ENCODE measurements at places on chromosomes 12 and 14. TPM values are rescaled to one million over a fixed set of nuclear protein-coding genes. Genes with fewer than 3 reads are reported as not detected.

- DNase-seq, result no peak
- no peaks in the 10 kb centered on the region for H3K4me1 ChIP-seq
- no peaks in the 10 kb centered on the region for H3K27me3 ChIP-seq
- H3K27ac ChIP-seq, result no peak overlapping the region
- no peak overlapping the region for H3K4me3 ChIP-seq
Observed at GRCh38 chr14:61872452-61872851, 110.2 kb downstream of the SNAPC1 start.

- DNase-seq, result peak; percentile 66
- H3K36me3 ChIP-seq, result no peaks in the 10 kb centered on the region
- peak overlapping the region; percentile 41 for H3K4me3 ChIP-seq
- H3K27ac ChIP-seq, result no peak overlapping the region
- H3K4me1 ChIP-seq, result no peaks in the 10 kb centered on the region
Observed at GRCh38 chr12:132600048-132601032, 10.0 kb downstream of the LRCOL1 start.

- no peak overlapping the region for H3K4me3 ChIP-seq
- H3K36me3 ChIP-seq, result no peaks in the 10 kb centered on the region
- peaks cover 3% of the 10 kb centered on the region for H3K4me1 ChIP-seq
- no peaks in the 10 kb centered on the region for H3K27me3 ChIP-seq
Observed at GRCh38 chr12:76247026-76247646, 101.1 kb downstream of the BBS10 start.

DNA sequence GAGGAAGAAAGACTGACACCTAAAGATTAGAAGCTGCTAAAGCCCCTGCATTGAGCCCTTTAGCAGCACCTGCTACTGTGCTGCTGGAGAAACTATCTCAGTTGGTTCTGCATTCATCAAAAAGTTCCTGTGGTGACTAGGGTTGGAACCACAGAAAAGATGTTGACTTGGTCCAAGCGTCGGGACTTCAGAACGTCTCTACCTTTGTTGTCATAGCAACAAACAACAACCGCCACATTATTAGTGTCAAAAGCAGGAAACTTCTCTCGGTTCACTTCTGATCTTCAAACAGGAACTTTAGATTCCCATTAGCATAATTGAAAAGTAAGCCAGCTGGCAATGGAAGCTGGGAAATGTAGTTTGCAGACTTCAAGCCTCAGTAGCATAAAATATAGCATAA, 368.0 kb downstream of the SEC23A start:
- no peaks in the 10 kb centered on the region for H3K36me3 ChIP-seq
- no peak overlapping the region for H3K27ac ChIP-seq
- no peak overlapping the region for H3K4me3 ChIP-seq
- no peaks in the 10 kb centered on the region for H3K27me3 ChIP-seq
- H3K4me1 ChIP-seq, result no peaks in the 10 kb centered on the region

Gene RPL10L
- total RNA-seq, result not detected

Gene SIRT4
- 2.5 TPM for total RNA-seq

- H3K36me3 ChIP-seq, result no peaks in the 10 kb centered on the region
- H3K4me1 ChIP-seq, result peaks cover 12% of the 10 kb centered on the region
- no peak for DNase-seq
- no peaks in the 10 kb centered on the region for H3K27me3 ChIP-seq
- H3K27ac ChIP-seq, result no peak overlapping the region
- no peak overlapping the region for H3K4me3 ChIP-seq
Observed at GRCh38 chr12:5259523-5259922, 172.4 kb upstream of the NTF3 start.

DNA sequence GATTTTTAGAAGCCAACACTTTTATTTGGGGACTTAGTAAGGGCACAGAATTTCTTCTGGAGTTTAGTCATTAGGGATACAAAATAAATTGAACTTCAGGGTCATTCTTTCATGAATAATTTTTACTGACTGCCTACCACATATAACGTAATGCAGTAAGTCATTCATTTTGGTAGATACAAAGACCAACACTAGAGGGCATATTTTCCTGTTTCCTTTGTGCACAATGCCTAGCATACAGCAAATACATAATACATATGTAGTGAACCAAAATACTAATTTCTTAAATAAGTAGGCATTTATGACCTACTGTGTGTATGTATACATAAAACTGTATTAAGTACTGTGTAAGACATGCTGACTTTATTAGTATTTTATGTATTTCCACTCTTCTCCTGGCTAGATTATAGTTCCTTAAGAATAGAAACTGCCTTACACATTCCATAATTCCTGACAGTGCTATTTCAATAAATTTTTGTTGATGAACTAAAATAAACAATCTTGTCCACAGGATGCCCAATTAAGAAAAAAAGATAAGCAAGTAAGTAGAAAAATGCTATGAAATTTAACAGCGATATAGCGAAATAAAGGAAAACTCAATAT, 47.9 kb downstream of the PPP1R12A start:
- H3K36me3 ChIP-seq, result no peaks in the 10 kb centered on the region
- H3K4me3 ChIP-seq, result no peak overlapping the region
- peaks cover 2% of the 10 kb centered on the region for H3K4me1 ChIP-seq
- no peak overlapping the region for H3K27ac ChIP-seq
- peak; percentile 78 for DNase-seq

DNA sequence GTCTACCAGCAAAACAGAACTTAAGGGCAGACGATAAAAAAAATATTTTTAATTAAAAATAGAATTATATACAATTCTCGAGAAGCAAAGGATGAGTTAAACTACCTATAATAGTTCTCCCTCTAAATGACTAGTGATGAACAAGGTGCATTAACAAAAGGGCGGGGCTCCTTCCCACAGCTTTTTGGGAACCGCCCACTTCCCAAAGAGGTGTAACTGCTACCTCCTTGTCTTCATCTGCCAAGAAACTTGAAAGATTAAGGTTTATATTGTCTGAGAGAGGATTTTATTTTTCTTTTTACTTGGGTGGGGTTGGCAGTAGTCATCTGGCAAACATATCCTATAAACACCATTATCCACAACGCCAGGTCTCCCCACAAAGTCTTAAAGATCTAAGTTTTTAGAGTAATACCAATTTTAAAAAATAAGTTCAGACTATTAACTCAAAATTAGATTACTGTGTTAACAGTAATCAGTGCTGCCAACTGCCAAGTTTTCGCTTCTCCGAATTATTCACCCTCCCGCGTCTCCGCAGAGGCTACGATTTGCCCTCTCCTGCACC, 938 bp downstream of the RALGAPA1 start:
- DNase-seq, result peak; percentile 10
- no peaks in the 10 kb centered on the region for H3K36me3 ChIP-seq
- peak overlapping the region; percentile 50 for H3K4me3 ChIP-seq
- peaks cover 5% of the 10 kb centered on the region for H3K4me1 ChIP-seq
- H3K27me3 ChIP-seq, result no peaks in the 10 kb centered on the region
- peak overlapping the region; percentile 65 for H3K27ac ChIP-seq

GRCh38 chr12:69966839-69967238, 141.8 kb downstream of the MYRFL start:
- no peak overlapping the region for H3K4me3 ChIP-seq
- no peaks in the 10 kb centered on the region for H3K36me3 ChIP-seq
- H3K4me1 ChIP-seq, result no peaks in the 10 kb centered on the region
- DNase-seq, result peak; percentile 23
- H3K27ac ChIP-seq, result no peak overlapping the region
- H3K27me3 ChIP-seq, result no peaks in the 10 kb centered on the region

GRCh38 chr12:77625441-77625840, 205.3 kb upstream of the NAV3 start:
- no peak overlapping the region for H3K4me3 ChIP-seq
- no peaks in the 10 kb centered on the region for H3K27me3 ChIP-seq

DNA sequence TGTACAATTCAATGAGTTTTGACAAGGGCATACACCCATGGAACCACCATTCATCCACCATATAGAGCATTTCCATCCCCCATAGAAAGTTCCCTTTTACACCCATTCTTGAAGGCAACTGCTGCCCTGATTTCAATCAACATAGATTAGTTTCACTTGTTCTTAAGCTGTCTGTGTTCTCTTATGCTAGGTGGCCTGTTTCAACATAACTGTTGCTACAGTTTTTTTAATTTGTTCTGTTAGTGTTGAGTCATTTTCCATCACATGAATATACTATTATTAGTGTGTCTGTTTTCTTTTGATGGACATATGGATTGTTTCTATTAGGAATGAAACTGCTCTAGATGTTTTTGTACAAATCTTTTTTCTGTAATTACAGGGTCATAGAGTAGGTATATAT, 123.4 kb downstream of the PTPRQ start:
- H3K4me1 ChIP-seq, result no peaks in the 10 kb centered on the region
- peak; percentile 82 for DNase-seq
- no peak overlapping the region for H3K27ac ChIP-seq
- H3K36me3 ChIP-seq, result no peaks in the 10 kb centered on the region
- no peaks in the 10 kb centered on the region for H3K27me3 ChIP-seq

- H3K4me1 ChIP-seq, result no peaks in the 10 kb centered on the region
- H3K27me3 ChIP-seq, result no peaks in the 10 kb centered on the region
- H3K36me3 ChIP-seq, result no peaks in the 10 kb centered on the region
- no peak for DNase-seq
- H3K4me3 ChIP-seq, result no peak overlapping the region
Observed at GRCh38 chr12:126358806-126359205, 1293.6 kb downstream of the AACS start.

DNA sequence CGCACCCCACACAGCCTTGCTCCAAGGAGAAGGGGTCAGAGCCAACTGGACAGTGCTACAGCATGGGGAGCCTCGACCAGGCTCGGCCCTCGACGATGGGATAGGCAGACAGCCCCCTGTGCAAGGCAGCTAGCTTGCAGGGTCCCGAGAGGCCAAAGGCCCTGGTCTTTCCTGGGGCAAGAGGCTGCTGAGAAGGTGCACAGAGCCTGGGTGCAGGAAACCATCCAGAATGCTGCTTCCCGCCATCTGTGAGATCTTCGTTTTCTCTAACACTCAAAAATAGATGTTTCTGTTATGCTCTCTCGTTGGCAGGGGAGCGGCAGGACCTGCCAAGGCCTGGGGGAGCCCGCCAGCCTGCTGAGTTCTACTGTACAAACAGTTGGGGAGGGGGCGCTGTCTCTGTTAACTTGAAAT, 168.0 kb upstream of the RTL1 start:
- no peaks in the 10 kb centered on the region for H3K4me1 ChIP-seq
- DNase-seq, result no peak
- no peak overlapping the region for H3K27ac ChIP-seq
- H3K27me3 ChIP-seq, result no peaks in the 10 kb centered on the region

Gene BCAT1
- 93.7 TPM for total RNA-seq

- peaks cover 73% of the 10 kb centered on the region for H3K4me1 ChIP-seq
- H3K36me3 ChIP-seq, result peaks cover 3% of the 10 kb centered on the region
- DNase-seq, result no peak
- peak overlapping the region; percentile 92 for H3K27ac ChIP-seq
Observed at GRCh38 chr12:47813511-47814196, 6.0 kb downstream of the HDAC7 start.

Gene GPR68
- total RNA-seq, result 0.26 TPM

Gene EML5
- 0.66 TPM for total RNA-seq

Gene AQP6
- 0.17 TPM for total RNA-seq

Measured in fibroblast of lung (primary cell).